Activated CD4-positive, alpha-beta T cell treated with anti-CD3 and anti-CD28 coated beads for 48 hours (primary cell): ENCODE measurements at places on chromosomes 4 and X.

DNA sequence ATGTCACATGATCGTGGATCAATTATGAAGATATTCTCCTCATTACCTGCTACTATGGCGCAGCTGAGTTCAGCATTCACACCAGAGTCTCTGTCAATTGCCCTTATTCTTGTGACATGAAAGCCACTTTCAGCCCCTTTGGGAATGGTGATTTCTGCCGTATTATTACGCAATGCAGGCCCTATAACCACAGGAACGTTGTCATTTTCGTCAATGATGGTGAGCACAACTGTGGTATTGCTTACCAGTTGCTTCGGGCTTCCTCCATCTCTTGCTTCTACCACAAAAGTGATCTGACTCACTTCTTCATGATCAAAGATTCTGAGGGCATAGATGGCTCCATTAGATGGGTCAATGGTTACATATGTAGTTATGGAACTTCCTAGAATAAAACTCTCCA, 2.1 kb downstream of the PCDH18 start:
- DNase-seq: no peak

- no peak for DNase-seq
Measured at GRCh38 chr4:13176741-13177142, 307.4 kb downstream of the RAB28 start.

DNA sequence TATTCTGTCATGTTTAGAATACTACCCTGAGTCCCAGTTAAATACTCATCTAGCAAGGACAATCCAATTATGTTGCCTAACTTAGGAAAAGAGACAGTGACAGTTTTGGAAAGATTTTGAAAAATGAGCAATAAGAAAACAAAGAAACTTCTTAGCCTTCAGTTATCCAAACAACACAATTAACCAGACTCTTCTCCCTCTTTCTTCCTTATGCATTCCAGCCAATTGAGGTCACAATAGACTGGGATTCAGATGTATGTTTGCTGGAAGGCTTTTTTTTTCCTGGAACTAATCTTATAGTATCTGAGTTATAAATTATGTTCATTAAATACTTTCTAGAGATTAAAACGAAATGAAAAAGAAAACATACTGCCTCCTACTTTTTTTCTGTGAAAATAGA, 109.6 kb downstream of the GUCY2F start:
- DNase-seq: no peak

GRCh38 chrX:149510386-149510785, 5.3 kb upstream of the IDS start:
- DNase-seq: no peak

DNA sequence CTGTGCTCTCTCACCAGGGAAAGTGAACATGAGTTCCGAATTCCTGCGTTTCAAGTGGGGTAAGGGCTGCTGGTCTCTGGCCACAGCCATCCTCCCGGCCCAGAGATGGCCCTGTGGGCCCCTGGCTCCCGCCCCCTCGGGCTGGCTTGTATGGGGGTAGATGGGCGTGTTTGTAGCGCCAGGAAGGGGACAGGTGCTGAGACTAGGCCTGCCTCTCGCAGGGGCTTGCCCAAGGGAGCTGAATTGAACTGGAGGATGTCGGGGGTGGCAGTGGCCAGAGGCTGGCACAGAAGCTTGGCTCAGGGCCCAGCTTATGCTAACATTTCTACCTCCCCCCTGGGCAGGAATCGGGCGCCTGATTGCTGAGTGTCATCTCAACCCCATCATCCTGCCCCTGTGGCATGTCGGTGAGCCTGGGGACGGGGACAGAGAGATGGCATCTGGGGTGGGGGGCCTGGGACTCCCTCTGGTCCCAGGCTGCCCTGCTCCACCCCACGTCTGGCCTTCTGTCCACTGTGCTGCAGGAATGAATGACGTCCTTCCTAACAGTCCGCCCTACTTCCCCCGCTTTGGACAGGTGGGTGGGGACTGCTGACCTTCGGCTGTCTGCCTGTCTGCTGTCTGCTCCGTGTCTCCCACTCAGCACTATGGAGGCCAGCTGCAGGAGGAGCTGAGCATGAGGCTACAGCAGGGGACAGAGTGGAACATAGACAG, 8.5 kb downstream of the TAFAZZIN start:
- DNase-seq: no peak

GRCh38 chr4:3263876-3264193, 14.9 kb downstream of the MSANTD1 start:
- DNase-seq: no peak

DNA sequence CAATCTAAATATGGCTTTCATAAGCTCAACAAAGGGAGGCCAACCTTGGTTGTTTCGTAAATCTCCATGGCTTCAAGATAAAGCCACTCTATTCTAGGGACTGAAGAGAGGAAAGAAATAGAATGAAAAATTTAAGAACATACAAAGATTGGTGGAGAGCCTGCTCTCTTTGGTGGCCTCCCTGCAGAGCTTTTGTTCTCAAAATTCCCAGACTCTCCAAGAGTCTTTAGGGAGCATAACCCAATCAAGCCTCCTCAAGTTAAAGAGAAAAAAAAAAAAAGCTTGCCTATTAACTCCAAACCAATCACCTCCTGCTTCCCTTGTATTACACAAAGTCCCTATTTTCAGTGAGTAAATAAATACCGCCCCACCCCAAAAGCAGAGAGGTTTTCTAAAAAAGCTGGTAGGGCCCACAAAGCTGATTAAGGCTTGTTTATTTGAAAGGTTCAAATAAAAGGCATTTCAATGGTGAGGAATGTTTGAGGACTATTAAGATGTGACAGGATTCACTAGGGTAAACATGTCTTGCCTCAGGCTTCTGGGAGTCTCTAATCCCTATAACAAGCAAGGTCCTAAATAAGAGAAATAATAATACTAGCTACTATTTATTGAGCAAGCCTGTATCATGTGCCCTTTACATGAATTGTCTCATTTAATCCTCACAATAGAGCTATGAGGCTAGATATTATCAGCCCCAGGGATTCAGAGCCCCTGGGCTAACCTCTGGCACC, 71.6 kb downstream of the GPC3 start:
- no peak for DNase-seq

DNA sequence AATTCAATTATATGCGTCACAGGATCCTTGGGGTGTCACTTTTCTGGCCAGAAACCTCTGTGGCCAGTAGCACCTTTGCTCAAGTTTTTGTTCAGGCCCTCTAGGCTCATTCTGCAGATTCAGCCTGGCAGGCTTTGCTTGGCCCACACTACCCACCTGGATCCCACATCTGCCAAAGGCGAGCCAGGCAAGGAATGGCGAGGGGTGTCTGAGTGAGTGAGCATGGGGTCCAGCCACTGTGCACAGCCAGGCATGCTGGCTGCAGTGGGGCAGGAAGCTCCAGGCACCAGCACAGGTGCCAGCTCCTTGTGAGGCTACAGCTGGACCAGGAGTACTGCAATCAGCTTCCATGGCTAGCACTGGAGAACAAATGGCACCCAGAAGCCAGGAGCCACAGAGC, 914.9 kb downstream of the FSTL5 start:
- DNase-seq: no peak

GRCh38 chr4:90950385-90950841, 823.2 kb downstream of the CCSER1 start:
- no peak for DNase-seq
